Smooth muscle cell of the coronary artery (primary cell): ENCODE measurements at places on chromosomes 4 and X. TPM values are rescaled to one million over a fixed set of nuclear protein-coding genes. Genes with fewer than 3 reads are reported as not detected.

The CNKSR2 gene
- total RNA-seq = 1.3 and 5.3 TPM in 2 replicates

The MAGEB4 gene
- total RNA-seq = not detected in 2 replicates

The NIPAL1 gene
- total RNA-seq = 7.1 TPM in 1 of 2 replicates, not detected in the other

The LIMCH1 gene
- 5.0 and 77.9 TPM in 2 replicates for total RNA-seq

The ANXA10 gene
- 0.94 and 5.1 TPM in 2 replicates for total RNA-seq

The SORCS2 gene
- 0.15 and 0.23 TPM in 2 replicates for total RNA-seq

The ERVMER34-1 gene
- 0.08 TPM in 1 of 2 replicates, not detected in the other for total RNA-seq

The ZNF182 gene
- 2.0 and 2.6 TPM in 2 replicates for total RNA-seq

The ZNF330 gene
- 33.2 and 58.7 TPM in 2 replicates for total RNA-seq

The SMR3B gene
- not detected in 2 replicates for total RNA-seq

The CDS1 gene
- total RNA-seq = 0.15 TPM in 1 of 2 replicates, not detected in the other

The MAGEE2 gene
- total RNA-seq = not detected in 2 replicates

The IGSF1 gene
- 0.08 TPM in 1 of 2 replicates, not detected in the other for total RNA-seq

The KCND1 gene
- 0.45 and 0.59 TPM in 2 replicates for total RNA-seq

The TEX13B gene
- not detected in 2 replicates for total RNA-seq

The USP17L24 gene
- not detected in 2 replicates for total RNA-seq

The SRPK3 gene
- total RNA-seq = under 0.01 and 0.30 TPM in 2 replicates

The IGFBP7 gene
- total RNA-seq = 267 and 1,374 TPM in 2 replicates

The CYSLTR1 gene
- total RNA-seq = not detected in 2 replicates
